Psoas muscle (tissue), 8 donors: ENCODE measurements at places on chromosomes 12 and 14. TPM values are rescaled to one million over a fixed set of nuclear protein-coding genes. Genes with fewer than 3 reads are reported as not detected.

The PRH2 gene
- not detected for total RNA-seq

The CHGA gene
- total RNA-seq, result not detected

The LBHD2 gene
- not detected for total RNA-seq

The MIP gene
- total RNA-seq, result not detected

The ZNF10 gene
- 5.3 TPM for total RNA-seq

The TOMM20L gene
- total RNA-seq, result not detected

The KIF26A gene
- 2.0 TPM for total RNA-seq

The AREL1 gene
- total RNA-seq, result 15.0 TPM

The CLIP1 gene
- total RNA-seq, result 636 TPM

The LMNTD1 gene
- total RNA-seq, result not detected

The AKAP3 gene
- total RNA-seq, result 1.4 TPM

The OR4K14 gene
- total RNA-seq, result not detected

The CLEC14A gene
- total RNA-seq, result 20.2 TPM

The SLC8A3 gene
- total RNA-seq, result 21.7 TPM

The OR6C2 gene
- total RNA-seq, result not detected

The CLEC7A gene
- 3.0 TPM for total RNA-seq

The NGDN gene
- total RNA-seq, result 20.3 TPM

The TAS2R31 gene
- 0.36 TPM for total RNA-seq
